ENCODE measurements at places on chromosomes 2 and 18.

DNA sequence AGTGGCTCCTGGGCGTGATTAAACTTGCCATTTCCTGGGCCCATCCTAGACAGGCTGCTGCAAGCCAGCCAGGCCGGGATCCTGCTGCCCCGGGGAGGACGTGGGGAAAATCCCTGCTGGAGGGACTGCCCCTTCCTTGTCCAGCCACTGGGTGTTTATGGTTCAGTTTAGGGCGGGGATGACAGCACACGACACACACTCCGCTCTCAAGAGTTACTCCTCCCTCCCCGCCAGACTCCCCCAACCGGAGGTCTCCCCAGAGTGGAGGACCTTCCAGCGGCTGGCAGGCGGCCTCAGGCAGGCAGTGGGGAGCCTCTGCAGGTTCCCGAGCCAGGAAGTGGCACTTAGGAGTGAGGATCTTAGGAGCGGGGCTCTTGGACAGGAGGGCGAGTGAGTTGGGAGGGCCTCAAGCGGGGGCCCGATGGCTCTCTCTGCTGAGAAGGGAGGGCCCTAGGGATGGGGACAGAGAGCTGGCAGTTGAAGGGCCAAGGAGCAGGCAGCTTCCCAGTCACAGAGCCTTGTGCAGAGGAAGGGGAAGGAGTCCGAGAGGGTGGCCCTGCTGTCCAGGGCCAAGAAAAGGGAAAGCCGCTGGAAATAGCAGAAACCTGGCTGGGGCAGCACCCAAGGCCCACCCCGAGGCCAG, 5.7 kb upstream of the GPR35 start:
- DNase-seq: no peak

GRCh38 chr2:172147944-172148650, 45.4 kb upstream of the DLX2 start:
- no peak for DNase-seq

- DNase-seq: no peak
These were observed 38.1 kb downstream of the LDLRAD4 start for GRCh38 chr18:13256444-13257305.

DNA sequence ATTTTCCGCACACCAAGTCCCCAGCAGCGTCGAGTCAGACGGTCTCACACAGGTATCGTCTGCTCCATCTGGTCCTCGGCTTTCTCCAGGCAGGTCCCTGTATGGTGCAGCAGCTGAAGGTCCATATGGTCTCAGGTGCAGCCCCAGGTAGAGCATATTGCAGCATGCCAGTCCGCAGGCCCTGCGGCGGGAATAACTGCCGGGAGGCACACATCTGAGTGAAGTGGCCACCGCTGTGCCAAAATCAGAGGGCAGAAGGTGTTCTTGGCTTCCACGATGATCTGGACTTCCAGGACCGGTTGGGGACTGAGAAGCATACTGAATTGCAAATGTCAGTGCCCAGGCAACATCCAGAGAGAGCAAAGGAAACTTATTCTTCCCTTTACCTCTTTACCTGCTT, 320.3 kb downstream of the RNF144A start:
- no peak for DNase-seq

DNA sequence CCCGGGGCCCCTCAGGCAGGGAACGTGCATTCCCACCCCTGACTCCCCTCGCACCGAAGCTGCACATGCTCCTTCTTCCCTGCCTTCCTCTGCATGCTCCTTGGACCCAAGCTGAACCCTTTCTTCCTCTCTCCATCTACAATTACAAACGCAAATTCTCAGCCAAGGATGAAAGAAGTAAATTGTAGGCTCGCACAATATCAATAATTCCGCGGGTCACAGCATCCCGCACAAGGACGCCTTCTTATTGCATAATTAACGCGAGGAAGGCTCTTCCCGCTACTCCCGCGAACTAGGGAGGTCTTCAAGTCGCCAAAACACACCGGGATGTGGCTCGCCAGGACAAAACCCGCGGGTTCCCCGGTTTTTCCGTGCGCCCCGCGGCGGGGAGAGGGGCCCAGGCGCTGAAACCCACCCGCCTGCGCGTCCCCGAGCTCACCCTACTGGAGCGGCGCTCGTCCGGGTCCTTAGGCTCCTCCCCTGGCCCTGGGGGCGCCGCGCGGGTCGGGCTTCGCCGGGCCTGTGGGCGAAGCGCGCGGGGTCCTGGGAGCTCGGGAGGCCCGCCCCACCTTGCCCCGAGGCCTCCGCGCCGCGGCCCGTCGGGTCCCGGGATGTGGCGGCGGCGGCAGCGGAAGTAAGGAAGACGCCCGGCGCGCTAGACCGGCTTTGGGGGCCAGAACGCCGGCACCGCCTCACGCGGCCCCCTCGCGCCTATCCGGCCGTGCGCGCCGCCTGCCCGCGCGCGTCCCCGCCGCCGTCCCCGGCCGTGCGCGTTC, at the start of gene CHST10:
Gene CHST10, minus strand, starts transcription at position 734 of the 776 bp plus-strand sequence. CDS start 10,993 bp downstream, outside the sequence.
- peak; percentile 69 for DNase-seq

- no peak for DNase-seq
These were observed 734.7 kb upstream of the PKDCC start for GRCh38 chr2:41313082-41313481.

GRCh38 chr2:45524016-45524415, 87.1 kb downstream of the SRBD1 start:
- no peak for DNase-seq

- no peak for DNase-seq
These were observed 47.1 kb upstream of the XIRP2 start for GRCh38 chr2:166841152-166841551.

DNA sequence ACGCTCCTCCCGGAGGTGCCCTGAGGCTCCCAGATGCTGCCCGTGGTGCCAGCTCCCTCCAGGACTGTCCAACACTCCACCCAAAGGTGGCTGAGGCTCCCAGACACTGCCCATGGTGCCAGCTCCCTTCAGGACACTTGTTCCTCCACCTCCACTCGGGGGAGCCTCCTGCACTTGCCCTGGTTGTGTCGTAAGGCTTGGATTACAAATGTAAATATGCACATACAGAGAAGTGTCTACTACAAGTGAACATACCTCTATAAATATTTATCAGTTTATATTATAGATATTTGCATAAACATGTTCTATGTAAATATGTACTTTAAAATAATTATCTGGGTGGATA, 143.3 kb downstream of the PXDN start:
- no peak for DNase-seq

- peak; percentile 77 for DNase-seq
These were observed at the start of gene CMPK2 for GRCh38 chr2:6865346-6866274. TSS of gene CMPK2 (minus strand) at chr2:6865907. CDS start at chr2:6865696, 211 bp downstream.

DNA sequence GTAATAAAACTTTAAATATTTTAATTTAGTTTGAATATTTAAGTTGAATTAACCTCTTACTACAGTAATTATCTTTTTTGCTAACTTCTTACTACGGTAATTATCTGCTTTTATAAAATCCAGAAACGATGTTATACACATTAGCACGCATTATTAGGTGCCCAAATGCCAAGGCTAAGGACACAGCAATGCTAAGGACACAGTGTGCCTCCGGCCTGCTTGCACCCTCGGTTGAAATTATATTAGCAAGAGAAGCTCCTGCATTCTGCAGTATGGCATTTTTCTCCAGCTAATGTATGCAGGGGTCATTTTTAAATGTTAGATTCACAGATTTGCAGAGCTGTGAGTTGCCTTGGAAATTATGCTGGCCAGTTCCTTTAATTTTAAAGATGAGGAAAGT, 220.0 kb downstream of the NEDD4L start:
- no peak for DNase-seq

DNA sequence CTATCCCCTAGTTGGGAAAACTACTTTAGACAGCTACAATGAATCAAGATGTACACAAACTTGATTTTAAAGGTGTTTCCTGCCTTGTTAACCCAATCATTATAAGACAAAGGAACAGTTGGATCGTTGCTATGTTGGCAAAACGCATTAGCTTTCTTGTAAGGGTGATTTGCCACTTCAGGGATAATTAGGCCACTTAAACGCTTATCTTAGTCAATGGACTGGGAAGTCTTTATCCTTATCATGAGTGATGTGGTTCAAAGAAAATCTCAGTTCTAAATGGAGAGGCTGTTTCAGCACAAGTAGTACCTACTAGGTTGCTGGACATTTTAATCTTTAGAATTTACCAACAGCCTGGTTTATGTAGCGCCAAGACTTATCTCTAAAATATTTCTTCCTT, 406.1 kb upstream of the MEX3C start:
- no peak for DNase-seq

GRCh38 chr2:127448526-127448925, 30.3 kb downstream of the PROC start:
- no peak for DNase-seq

- DNase-seq: no peak
These were observed 186.4 kb downstream of the TNS1 start for GRCh38 chr2:217816396-217816869.

DNA sequence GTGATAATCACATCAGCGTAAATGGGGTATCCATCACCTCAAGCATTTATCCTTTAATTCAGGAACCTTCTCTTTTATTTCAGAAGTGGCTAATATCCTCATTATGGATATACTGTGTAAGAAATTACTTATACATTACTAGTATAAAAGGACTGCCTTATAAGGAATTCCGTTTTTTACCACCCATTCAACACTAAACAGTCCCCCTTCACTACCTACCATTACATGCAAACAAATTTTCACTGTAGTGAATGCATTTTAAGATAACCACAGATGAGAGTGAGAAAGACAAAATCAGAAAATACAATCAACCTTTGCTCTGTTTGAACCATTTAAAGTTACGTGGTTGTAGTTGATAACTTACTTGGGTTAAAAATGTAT, 551.2 kb downstream of the RNF144A start:
- DNase-seq: no peak

GRCh38 chr18:57705832-57706595, 84.4 kb upstream of the NARS1 start:
- no peak for DNase-seq

- no peak for DNase-seq
These were observed 45.0 kb upstream of the CREB1 start for GRCh38 chr2:207484444-207485391.

- peak; percentile 80 for DNase-seq
These were observed at the start of gene MC5R for GRCh38 chr18:13823707-13824395. TSS of gene MC5R (plus strand) at chr18:13824149. CDS start at chr18:13825766, 1,617 bp downstream.

DNA sequence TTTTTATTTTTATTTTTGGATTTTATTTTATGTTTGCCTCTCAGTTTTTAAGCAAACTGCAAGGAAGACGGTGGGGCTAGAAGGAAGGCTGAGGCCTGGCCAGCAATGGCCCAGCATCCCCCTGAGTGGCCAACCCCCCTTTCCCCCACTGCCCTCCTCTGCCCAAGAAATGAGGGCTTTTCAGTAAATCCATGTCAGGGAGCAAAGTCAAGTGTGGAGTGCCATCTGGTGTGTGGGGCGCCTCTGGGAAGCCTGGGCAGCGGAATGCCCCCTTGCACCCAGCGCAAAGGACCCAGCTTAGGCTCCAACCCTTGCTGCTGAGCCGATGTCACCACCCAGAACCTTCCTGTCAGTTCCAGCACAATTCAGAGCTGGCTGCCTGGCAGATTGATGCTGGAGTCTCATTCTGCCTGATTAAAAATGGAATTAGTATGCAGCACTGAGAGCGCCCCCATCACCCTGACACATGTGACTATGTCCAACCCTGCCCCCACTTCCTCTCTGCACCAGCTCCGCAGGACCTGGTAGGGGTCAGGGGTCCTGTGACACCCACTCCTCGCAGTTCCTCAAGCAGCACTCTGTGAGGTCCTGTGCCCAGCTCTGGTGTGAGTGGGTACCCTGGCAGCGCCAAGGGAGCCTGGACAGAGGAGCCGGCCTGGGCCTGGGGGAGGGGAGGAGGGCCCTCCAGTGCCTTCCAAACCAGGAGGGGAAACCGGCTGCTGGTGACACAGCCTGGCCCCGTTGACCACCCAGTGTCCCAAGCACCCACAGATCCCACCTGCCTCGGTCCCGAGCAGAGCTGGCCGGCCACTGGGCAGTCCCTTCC, 9.2 kb upstream of the ALPP start:
- DNase-seq: no peak

DNA sequence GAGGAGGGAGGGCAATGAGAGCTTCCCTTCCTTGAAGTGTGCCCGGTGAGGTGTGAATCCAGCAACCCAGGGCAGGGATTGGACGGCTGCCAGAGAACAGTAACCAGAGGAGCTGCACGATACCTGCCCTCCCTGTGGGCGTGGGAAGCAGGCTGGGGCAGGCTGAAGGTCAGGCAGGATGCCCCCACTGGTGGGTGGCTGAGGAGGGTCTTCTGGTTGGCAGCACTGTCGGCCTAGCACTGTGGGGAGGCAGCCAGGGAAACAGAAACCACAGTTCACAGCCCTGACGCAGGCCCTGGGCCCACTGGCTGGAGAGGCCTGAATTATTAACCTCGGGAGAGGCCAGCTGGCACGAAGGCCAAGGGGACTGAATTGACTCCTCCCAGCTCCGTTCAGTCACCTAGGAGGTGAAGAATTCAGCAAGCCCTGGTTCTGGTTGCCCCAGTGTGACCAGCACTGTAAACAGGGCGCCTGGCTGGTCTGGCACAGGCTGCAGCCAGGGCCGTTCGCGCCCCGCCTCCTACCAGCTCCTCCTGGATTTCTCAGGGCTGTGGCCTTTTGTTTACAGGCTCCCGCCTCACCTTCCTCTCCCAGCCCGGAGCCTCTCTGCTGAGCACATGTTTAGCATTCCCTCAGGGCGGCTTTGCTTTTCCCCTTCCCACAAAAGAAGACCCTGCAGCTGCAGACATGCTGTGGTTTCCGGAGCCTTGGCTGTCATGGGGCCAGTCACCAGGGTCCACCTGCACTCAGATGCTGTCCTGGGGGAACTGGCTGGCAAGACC, 97.8 kb downstream of the B3GNT2 start:
- DNase-seq: no peak

GRCh38 chr18:7743256-7743655, 176.1 kb downstream of the PTPRM start:
- no peak for DNase-seq

DNA sequence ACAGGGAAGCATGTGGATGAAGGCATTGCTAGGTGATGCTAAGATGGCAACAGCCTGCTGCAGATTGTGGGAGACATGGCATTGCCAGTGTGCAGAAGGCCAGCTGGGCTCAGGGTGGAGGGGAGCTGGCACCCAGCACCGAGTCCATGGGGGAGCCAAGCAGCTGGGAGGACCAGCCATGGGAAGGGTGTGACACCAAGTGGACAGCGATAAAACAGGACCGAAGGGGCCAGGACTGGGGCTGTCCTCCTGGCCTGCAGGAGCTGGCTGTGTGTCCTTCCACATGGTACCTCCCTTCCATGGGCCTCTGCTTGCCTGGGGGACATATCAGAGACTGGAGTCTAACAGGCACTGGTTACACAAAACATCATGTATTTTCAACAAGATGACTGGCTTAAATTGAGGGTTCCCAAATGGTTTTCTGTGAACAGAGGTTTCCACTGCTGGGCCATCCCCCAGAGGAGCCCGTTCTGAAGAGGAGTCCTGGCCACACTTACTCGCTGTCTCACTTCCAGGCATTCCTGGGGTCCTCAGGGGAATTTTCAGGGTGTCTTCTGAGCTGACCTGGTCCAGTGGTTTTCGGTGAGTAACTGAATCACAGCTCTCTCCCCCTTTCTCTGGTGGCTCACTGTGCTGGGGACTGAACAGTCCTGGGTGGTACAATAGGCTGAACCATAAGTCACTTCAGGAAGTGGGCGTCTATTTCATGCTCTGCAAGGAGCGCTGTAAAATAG, 60.4 kb upstream of the TNP1 start:
- no peak for DNase-seq
